ENCODE measurements at places on chromosomes 2 and 18.
A peak's percentile ranks its signal among the peaks of the same experiment; 100 is the strongest.

DNA sequence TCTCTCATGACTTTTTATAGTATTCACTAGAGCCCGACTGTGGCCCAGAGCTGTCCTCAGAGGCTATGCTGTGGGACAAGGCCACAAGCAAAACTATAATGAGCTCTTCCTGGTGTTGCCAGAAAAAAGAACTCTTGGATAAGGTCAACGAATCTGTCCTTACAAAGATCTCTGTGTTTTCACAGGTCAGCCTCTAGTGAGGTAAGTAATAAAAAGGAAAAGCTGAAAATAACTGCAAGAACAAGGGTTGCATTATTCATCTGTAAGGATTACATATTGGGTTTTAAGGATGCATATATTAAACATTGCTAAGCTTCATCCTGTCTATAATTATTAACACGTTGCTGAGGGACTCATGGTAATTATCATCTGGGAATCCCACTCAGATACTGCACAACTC lies 62.8 kb upstream of the ATL2 start:
- no peak overlapping the region for H3K4me3 ChIP-seq
- peaks cover 7% of the 10 kb centered on the region for H3K4me1 ChIP-seq
- DNase-seq: no peak
- H3K27me3 ChIP-seq: no peaks in the 10 kb centered on the region
- H3K27ac ChIP-seq: no peak overlapping the region
- H3K36me3 ChIP-seq: no peaks in the 10 kb centered on the region

DNA sequence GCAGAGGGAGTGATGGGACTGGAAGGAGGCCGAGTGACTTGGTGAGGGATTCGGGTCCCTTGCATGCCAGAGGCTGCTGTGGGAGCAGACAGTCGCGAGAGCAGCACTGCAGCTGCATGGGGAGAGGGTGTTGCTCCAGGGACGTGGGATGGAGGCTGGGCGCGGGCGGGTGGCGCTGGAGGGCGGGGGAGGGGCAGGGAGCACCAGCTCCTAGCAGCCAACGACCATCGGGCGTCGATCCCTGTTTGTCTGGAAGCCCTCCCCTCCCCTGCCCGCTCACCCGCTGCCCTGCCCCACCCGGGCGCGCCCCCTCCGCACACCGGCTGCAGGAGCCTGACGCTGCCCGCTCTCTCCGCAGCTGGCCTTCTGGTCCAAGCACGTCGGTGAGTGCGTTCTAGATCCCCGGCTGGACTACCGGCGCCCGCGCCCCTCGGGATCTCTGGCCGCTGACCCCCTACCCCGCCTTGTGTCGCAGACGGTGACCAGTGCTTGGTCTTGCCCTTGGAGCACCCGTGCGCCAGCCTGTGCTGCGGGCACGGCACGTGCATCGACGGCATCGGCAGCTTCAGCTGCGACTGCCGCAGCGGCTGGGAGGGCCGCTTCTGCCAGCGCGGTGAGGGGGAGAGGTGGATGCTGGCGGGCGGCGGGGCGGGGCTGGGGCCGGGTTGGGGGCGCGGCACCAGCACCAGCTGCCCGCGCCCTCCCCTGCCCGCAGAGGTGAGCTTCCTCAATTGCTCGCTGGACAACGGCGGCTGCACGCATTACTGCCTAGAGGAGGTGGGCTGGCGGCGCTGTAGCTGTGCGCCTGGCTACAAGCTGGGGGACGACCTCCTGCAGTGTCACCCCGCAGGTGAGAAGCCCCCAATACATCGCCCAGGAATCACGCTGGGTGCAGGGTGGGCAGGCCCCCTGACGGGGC lies 4.6 kb downstream of the PROC start:
- peaks cover 2% of the 10 kb centered on the region for H3K27me3 ChIP-seq
- H3K36me3 ChIP-seq: no peaks in the 10 kb centered on the region
- H3K27ac ChIP-seq: no peak overlapping the region
- DNase-seq: no peak
- no peaks in the 10 kb centered on the region for H3K4me1 ChIP-seq

DNA sequence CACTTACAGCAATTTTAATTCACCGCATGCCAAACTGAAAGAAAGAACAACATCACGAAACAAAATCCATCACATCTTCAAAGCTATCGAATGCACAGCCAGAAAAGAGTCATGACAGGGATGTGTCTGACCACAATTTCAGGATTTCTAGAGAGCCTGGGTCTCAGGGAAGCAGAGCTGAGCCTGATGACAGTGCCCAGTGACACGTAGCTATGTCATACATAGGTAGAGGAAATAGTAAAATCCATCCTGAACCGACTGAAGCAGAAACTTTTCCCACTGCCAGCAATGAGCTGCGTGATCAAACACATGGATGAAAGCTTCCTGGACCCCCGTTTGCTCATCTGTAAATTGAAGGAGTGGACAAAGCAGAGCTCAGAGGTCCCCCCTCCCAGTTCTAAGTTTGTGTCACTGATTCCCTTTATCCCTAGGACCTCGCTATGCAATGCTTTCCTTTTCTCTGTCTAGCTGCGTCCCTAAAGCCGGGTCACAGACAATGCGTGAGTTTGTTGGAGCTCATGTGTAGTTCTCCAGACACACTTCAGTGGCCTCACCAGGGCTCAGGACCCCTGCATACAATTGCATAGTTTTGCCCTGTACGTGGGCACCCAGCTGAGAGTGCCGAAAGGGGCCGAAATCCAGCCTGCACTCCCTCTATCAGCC lies 37.6 kb downstream of the CCBE1 start:
- H3K4me1 ChIP-seq: no peaks in the 10 kb centered on the region
- no peak for DNase-seq
- no peaks in the 10 kb centered on the region for H3K36me3 ChIP-seq
- no peaks in the 10 kb centered on the region for H3K27me3 ChIP-seq

GRCh38 chr18:55265984-55266383 lies 306.7 kb upstream of the CCDC68 start:
- H3K4me1 ChIP-seq: peaks cover 1% of the 10 kb centered on the region
- H3K27me3 ChIP-seq: no peaks in the 10 kb centered on the region
- peaks cover 8% of the 10 kb centered on the region for H3K36me3 ChIP-seq
- H3K27ac ChIP-seq: no peak overlapping the region
- H3K4me3 ChIP-seq: no peak overlapping the region
- no peak for DNase-seq

GRCh38 chr2:150767991-150768746 lies 280.7 kb upstream of the RND3 start:
- H3K4me1 ChIP-seq: no peaks in the 10 kb centered on the region
- H3K4me3 ChIP-seq: no peak overlapping the region
- H3K27ac ChIP-seq: no peak overlapping the region
- no peak for DNase-seq
- H3K27me3 ChIP-seq: no peaks in the 10 kb centered on the region
- H3K36me3 ChIP-seq: no peaks in the 10 kb centered on the region

DNA sequence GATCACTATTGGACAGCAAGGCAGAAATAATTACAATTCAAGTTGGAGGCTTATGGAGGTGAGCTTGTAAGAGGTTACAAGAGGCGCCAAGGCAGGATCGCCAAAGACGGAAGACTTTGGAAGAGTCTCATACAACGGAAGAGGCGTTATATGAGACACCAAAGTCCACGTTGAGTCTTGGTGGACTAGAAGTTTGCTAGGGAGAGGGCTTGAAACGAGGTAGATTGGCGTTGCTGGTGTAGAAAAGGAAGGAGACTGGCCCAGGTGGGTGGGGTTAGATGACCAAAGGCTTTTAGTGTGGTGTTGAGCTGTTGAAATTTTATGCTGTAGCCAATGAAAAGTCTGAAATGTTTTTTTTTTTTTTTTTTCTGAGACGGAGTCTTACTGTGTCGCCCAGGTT lies 1.4 kb downstream of the MSH2 start:
- no peaks in the 10 kb centered on the region for H3K36me3 ChIP-seq
- no peak overlapping the region for H3K27ac ChIP-seq
- peak overlapping the region; percentile 78 for H3K4me3 ChIP-seq
- 0 out of 2 replicates have a peak, but pooled peaks cover 2% of the 10 kb centered on the region for H3K4me1 ChIP-seq

DNA sequence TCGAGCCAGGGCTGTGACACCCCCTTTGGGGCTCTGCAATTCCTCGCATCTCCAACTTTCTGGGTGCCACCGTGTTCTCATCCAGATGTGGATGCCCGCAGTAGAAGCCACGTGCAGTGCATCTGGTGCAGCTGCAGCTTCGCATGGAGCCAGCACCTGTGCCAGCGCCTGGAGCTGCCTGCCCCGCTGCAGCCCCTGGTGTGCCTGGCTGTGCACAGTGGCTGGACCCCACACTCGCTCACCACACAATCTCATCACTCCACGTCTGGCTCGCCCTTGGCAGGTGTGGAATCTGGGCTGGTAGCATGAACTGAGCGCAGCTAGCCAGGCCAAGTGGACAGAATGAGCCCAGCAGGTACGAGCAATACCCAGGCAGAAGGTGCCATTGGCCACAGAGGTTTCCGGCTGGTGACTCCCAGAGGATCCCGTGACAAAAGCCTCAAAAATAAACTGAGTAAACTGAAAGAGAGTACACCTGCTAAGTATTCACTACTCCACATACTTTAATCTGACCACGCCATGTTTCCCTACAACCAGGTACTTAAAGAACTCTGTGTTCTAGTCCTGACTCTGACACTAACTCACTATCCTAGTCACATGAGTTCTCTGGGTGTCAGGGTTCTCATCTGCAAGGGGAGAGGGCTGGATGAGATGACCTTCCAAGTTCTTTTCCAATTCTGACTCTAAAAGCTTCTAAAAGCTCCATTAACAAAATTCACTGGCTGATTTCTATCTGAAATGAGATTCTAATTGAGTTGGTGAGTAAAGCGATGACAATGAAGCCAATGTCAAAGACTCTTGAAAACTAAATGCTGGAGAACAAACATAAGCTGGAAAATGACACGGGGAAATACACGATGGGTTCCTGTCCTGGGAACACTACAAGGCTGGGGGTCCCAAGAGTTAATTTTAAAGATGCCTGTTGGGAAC lies 37.1 kb downstream of the RNF152 start:
- H3K4me1 ChIP-seq: no peaks in the 10 kb centered on the region
- no peak overlapping the region for H3K4me3 ChIP-seq
- no peaks in the 10 kb centered on the region for H3K36me3 ChIP-seq

- no peak overlapping the region for H3K4me3 ChIP-seq
- DNase-seq: no peak
- no peaks in the 10 kb centered on the region for H3K27me3 ChIP-seq
- no peaks in the 10 kb centered on the region for H3K36me3 ChIP-seq
- H3K4me1 ChIP-seq: no peaks in the 10 kb centered on the region
Observed at GRCh38 chr2:12262681-12263436, 453.9 kb upstream of the TRIB2 start.

GRCh38 chr2:137771064-137771463 lies 193.2 kb upstream of the HNMT start:
- no peaks in the 10 kb centered on the region for H3K36me3 ChIP-seq
- no peak for DNase-seq
- H3K27ac ChIP-seq: no peak overlapping the region
- H3K27me3 ChIP-seq: no peaks in the 10 kb centered on the region
- H3K4me1 ChIP-seq: peaks cover 1% of the 10 kb centered on the region

GRCh38 chr2:223560749-223561435 lies 41.3 kb downstream of the SCG2 start:
- no peak overlapping the region for H3K27ac ChIP-seq
- H3K4me1 ChIP-seq: no peaks in the 10 kb centered on the region
- DNase-seq: no peak

GRCh38 chr2:46003903-46004473 lies 293.2 kb upstream of the EPAS1 start:
- no peaks in the 10 kb centered on the region for H3K36me3 ChIP-seq
- H3K4me3 ChIP-seq: no peak overlapping the region
- H3K27me3 ChIP-seq: no peaks in the 10 kb centered on the region
- DNase-seq: no peak
- H3K4me1 ChIP-seq: no peaks in the 10 kb centered on the region

DNA sequence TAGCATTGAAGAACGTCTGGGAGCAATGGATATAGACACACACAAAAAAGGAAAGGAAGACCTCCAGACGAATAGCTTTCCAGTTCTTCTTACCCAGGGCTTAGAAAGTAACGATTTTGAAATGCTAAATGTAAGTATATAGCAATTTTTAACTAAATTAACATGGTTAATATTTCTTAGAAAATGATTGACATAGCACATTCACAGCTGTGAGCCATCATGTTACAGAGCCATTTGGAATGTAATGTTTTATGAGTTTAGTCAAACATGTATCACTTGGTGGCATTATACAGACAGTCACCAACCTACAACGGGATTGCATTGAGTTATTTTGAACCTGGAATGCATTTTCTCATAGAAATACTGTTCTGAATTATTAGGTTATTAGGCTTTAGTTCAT lies 35.1 kb downstream of the WDR43 start:
- no peak overlapping the region for H3K27ac ChIP-seq
- peaks cover 21% of the 10 kb centered on the region for H3K36me3 ChIP-seq
- no peaks in the 10 kb centered on the region for H3K4me1 ChIP-seq
- no peaks in the 10 kb centered on the region for H3K27me3 ChIP-seq
- no peak overlapping the region for H3K4me3 ChIP-seq

GRCh38 chr2:1556776-1557466 lies 143.7 kb downstream of the TPO start:
- DNase-seq: no peak
- H3K27me3 ChIP-seq: no peaks in the 10 kb centered on the region
- no peaks in the 10 kb centered on the region for H3K4me1 ChIP-seq
- no peak overlapping the region for H3K27ac ChIP-seq

GRCh38 chr2:54724560-54725342 lies 1.3 kb downstream of the EML6 start:
- no peak overlapping the region for H3K27ac ChIP-seq
- H3K4me1 ChIP-seq: no peaks in the 10 kb centered on the region
- H3K36me3 ChIP-seq: no peaks in the 10 kb centered on the region
- peak overlapping the region; percentile 82 for H3K4me3 ChIP-seq
- no peak for DNase-seq
- peaks cover 20% of the 10 kb centered on the region for H3K27me3 ChIP-seq

DNA sequence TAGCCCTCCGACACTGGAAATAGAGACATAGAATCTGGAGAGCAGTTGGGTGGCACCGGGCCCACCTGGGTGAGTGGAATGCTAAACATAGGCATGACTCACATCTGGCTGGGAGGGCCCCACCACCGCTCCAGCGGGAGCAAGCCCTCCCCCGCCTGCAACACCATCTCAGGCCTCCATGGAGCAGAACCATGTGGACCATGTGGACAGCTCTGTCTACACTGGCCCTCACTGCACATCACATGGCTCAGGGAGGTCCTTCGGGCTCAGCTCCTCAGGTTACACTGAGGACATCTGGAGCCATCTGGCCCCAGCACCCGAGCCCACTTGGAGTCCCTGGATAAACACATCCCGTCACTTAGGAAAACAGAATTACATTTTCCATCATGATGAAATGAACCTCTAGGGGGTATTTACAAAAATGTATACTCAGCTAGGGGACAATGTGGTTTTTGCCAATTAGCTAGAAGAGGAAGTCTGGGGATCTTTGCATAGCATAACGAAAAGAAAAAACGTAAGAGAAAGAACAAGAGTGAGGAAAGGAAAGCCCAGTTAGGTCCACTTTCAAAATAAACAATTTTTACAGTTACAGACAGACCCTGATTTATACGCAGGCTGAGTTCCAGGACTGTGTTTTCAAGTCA lies 30.7 kb upstream of the MLPH start:
- no peak overlapping the region for H3K4me3 ChIP-seq
- DNase-seq: no peak
- no peak overlapping the region for H3K27ac ChIP-seq
- H3K27me3 ChIP-seq: no peaks in the 10 kb centered on the region
- no peaks in the 10 kb centered on the region for H3K36me3 ChIP-seq

DNA sequence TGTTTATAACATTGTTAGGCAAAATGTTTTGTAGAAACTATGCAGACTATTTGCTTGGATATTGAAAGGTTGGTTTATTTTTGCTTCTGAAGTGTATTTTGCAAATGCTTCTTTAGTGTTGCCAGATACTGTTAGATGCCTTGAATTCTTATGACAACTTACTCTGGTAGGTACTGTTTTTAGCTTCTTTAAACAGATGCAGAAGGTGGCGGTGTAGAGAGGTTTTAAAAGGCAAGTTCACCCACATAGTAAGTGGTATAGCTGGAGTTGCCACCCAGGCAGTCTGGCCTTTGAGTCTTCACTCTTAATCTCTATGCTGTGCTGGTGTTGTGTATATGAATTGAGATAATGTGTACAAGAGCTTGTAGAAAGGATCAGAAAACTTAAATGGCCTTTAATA lies 3.6 kb downstream of the PCYOX1 start:
- H3K36me3 ChIP-seq: peaks cover 10% of the 10 kb centered on the region
- no peak overlapping the region for H3K4me3 ChIP-seq
- no peaks in the 10 kb centered on the region for H3K27me3 ChIP-seq
